BJ (cell line): ENCODE measurements at places on chromosomes 11 and 22.

GRCh38 chr11:45834298-45834756 is 12.9 kb upstream of the CRY2 start:
- no peak for DNase-seq

DNA sequence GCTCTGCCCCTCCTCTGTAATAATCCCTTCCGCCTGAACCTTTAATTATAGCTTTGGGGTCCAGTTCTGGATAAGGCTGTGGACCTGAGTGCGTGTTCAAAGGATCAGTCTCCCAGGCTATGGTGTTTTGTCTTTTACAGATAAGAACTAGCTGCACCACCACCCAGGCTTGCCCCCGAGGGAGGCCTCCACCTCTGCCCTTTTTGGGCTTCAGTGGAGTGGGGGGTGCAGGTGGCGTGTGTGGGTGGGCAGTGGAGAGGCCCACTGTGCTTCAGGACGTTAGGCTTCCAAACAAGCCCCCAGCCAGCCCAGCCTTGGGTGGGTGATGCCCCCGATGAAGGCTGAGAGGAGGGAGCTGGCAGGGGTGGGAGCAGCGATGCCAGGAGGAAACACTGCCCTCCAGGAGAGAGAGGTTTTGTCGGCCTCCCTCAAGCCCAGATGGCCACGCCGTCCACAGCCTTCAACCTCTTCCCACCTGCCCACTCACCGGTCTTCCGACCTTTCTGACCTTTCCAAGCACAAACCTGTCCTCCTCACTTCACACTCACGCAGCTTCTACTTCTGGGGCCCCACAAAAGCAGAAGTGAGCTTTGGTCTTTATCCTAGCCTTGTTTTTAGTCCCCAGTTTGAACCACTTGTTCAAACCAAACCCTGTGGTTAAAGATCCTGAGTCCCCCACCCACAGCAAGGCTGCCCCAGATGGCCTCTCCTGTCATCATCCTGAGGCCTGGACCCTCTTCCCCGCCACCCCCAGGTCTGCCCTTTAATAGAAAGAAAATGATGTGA is 20.4 kb downstream of the PSMD13 start:
- no peak for DNase-seq

DNA sequence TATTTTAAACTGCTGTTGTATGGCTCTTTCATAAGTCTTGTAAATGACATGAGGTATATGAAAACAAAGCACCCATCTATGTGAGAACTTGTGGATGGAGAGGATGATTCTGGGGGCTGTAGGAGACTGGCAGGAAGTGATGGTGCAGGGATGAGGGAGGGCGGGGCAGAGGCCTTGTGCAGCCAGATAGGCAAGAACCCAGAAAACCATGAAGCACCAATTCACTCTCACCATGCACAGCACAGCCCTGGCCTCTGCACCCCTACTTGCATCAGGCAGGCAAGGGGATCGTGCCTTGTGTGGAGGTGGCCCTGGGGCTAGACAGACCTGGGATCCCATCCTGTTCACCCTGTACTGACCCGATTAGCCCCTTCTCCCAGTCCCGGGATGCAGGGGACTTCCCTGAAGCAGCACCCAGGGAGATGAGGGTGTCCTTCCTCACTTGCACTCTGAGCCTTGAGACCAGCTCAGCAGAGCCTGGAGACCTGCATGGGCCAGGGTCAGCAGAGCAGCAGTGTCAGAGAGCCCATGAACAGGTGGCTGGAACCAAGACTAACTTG is 85.5 kb downstream of the MORC2 start:
- no peak for DNase-seq

DNA sequence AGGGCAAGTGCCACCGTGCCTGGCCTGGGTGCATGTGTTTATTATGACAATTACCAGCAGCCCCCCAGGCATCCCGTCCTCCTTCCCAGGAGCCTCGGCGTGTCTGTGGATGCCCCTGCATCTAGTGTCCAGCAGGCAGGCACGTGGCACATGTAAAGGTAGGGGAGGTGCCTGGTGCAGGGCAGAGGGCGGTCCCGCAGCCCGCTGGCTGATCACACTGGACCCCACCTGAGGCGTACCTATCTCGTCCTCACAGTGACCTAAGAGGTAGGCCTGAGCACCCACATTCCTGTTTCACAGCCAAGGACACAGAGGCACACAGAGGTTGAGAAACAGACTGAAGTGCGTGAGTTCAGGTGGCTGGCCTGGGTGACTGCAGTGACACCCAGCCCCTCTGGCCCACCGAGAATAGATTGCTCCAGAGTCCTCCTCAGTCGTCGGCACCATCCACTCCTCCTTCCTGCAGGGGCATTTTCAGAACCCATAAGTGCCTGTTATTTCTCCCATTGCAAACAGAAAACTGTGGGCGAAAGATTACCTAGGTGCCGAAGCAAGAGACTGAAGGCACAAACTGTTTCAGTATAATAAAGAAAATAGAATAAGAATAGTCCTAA is 3.0 kb upstream of the PHRF1 start:
- no peak for DNase-seq

DNA sequence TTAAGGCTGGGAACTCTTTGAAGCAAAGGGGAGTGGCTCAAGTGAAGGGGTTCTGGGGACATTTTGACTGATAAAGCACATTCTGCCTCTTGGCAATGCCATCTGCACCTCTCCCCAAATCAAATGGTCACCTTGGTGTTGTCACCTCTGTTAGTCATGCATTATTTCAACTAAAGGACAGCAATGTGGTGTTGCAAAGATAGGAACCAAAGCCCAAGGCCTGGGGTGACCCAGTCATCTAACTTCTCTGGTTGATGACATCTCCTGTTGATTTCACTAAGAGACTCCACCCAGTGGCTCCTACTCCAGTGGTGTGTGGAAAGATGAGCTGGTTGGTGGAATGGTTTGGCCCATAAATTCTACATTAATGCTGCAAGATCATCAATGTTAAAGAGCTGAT is 7.8 kb upstream of the MS4A1 start:
- no peak for DNase-seq

DNA sequence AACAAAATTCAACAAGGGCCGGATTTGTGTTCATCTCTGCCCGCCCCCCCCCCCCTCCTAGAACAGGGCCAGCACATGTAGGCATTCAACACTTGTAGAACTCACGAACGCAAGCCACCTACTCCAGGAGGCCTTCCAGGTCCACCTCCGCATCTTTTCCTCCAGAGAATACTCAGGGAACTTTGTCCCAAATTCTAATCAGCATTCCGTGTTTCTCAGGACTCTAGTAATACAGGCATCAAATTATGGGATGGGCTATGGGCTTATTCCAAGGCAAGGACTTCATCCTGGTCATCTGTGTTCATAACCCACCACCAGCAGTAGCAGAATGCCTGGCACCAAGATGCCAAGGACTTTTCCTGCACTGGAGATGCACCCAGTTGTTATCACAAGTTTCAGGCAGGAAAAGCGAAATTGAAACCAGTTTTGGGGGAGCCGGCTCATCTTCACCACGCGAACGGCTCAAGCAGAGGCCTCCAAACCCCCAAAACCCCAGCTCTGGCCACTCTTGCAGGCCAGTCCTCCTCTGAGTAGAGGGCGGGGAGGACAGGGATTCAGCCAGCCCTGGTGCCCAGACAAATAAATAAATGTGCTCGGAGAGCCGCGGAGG is 462 bp downstream of the UBE2L6 start:
- no peak for DNase-seq

DNA sequence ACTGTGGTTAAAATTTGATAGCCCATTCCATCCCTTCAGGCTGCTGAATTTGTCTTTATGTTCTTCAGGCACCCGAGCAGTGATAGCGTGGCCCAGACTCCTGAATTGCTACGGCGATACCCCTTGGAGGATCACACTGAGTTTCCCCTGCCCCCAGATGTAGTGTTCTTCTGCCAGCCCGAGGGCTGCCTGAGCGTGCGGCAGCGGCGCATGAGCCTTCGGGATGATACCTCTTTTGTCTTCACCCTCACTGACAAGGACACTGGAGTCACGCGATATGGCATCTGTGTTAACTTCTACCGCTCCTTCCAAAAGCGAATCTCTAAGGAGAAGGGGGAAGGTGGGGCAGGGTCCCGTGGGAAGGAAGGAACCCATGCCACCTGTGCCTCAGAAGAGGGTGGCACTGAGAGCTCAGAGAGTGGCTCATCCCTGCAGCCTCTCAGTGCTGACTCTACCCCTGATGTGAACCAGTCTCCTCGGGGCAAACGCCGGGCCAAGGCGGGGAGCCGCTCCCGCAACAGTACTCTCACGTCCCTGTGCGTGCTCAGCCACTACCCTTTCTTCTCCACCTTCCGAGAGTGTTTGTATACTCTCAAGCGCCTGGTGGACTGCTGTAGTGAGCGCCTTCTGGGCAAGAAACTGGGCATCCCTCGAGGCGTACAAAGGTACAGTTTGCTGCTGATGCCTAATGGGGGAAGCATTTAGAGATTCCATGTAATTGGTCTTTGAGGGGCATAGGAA is 4.7 kb downstream of the MADD start:
- no peak for DNase-seq

- no peak for DNase-seq
These were observed 71.3 kb downstream of the PPP2R1B start for GRCh38 chr11:111694851-111695250.

DNA sequence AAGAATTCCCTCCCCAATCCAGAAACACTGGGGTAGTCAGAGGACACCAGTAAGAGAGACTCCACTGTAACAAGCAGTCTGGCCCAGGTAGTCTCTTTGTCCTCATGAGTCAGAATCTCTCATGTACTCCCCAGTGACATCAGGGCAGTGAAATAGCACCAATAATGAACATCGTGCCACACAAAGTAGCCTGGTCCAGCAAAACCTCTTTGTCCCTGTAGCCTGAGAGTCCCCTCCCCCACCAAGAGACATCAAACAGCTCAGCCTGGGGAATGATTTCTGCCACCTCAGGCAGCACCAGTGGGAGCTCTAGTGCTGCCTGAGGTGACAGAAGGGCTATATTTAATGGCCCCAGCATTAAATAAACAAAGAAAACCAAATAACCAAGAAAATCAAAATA is 88.1 kb downstream of the SBF2 start:
- no peak for DNase-seq

- DNase-seq = no peak
These were observed 92.2 kb downstream of the AMOTL1 start for GRCh38 chr11:94860333-94860732.

DNA sequence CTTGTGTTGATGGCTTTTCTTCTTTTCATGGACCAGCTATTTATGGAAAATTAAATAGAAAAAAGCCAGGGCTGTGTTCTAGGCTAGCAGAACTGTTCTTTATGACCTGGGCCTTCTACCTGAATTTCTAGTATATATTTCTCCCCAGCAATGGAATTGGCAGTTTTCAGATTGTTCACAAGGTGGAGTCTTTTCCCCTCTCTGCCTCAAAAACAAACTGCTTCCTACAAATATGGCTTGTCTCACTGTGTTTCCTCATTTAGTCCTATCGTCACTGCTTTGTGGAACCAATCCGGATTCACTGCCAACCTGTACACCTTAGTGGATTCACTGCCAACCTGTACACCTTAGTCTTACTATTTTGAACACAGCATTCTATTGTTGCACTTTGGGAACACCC is 5.0 kb upstream of the APOL5 start:
- no peak for DNase-seq

DNA sequence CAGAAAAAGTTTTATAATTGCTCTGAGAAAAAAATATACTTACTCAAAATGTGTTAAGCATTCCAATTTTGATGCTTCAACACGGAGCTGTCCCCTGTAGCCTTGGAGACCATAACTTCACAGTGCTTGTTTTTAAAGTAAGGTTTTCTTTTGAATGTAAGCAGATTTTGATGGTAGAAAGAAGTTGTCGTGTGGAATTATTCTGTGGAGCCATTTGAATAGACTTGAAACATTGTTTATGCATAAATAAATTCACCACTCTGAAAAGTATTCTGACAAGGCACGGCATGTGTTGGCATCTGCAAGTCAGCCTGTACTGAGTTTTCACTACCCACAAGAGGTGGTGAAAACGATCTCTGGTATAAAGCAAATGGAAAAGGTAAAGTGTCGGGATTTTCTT is 115.5 kb downstream of the UVRAG start:
- DNase-seq = no peak

- no peak for DNase-seq
These were observed 70.8 kb downstream of the COMMD9 start for GRCh38 chr11:36218283-36218921.

- DNase-seq = no peak
These were observed 195.1 kb upstream of the CADM1 start for GRCh38 chr11:115699326-115699725.

DNA sequence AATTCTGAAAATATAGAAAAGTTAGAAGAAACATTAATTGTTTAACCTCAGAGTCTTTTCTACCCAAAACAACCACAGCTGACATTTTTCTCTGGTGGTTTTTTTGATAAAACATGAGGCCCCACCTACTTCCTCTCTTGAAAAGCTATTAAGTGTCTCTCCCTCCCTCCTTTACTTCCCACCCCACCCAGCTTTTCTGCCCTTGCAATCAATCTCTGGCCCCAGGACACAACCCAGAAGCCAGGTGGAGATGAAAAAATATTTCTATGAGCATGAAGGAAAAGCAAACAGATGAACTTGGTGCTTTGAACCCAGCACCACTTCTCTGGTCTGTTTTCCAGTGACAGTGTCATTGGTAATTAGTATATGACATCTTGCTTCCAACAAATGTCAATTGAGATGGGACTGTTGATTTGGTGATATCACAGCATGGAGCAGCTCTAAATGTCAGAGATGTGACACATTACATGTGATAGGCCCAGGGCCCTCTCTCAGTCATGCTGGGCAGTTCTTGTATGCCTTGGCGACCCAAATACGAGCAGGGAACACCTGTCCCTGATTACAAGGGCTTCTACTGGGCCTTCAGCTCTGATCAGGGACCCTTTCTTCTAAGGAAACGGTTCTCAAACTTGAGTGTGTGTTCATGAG is 23.9 kb upstream of the TMPRSS13 start:
- no peak for DNase-seq

- no peak for DNase-seq
These were observed 126.4 kb downstream of the CEP164 start for GRCh38 chr11:117453886-117454563.

- DNase-seq = no peak
These were observed 70.6 kb downstream of the DDIAS start for GRCh38 chr11:82972103-82972502.

DNA sequence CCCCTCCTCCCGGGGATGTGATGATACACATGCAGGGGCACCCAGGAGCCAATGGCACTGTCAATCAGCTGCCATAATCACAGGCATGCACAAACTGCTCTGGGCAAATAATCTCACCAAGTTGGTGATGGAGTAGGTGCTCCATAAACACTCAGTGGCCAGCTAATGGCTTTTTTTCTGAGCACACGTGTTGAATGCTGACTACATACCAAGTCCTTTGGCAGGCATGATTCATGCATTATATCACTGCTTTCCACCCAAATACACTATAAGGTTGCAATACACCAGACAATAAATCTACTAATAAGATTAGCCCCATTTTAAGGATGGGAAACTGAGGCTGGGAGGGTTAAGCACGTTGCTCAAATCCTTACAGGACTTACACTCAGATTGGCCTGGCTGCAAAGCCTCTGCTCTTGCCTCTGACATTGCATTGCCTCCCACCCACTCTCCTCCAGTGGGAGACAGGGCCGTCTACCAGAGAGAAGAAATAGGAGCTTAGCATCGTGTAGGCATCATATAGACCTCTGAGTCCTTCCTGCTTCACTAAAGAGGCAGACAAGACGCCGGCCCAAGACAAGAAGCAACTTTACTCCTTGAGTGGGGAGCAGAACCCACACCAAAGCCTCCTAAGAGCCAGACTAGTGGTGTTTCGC is 32.7 kb upstream of the ACCSL start:
- no peak for DNase-seq

- DNase-seq = no peak
These were observed 23.0 kb downstream of the SHANK3 start for GRCh38 chr22:50695421-50696250.
